Brain (organoid and tissue), 16 donors: ENCODE measurements at places on chromosomes 1 and 21. TPM values are rescaled to one million over a fixed set of nuclear protein-coding genes. Genes with fewer than 3 reads are reported as not detected.

Gene CD1E
- polyA plus RNA-seq: not detected

DNA sequence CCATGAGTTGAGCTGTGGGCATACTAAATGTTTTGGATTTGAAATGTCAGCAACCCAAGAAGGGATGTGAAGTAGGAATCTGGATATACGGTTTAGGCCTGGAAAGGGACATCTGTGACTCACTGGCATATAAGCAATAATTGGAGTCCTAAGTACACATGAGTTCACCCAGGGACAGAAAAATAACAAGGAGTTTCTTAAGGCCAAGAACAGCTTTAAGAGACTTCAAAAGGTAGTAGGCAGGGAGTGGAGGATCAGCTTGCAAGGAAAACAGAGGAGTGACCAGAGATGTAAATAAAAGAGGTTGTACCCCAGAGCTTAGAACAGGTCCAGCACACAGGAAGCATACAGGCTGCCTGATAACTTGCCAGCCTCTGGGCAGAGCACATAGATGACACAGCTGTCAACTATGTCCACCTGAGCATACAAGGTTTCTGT, 28.1 kb downstream of the TMEM50B start:
- DNase-seq: no peak

- DNase-seq: no peak
These were observed 4.2 kb downstream of the HHAT start for GRCh38 chr1:210332719-210333398.

Gene ZNF695
- 2.4 TPM for polyA plus RNA-seq

Gene ZNF670
- polyA plus RNA-seq: 3.8 TPM

GRCh38 chr21:38913120-38913892, 107.6 kb downstream of the ETS2 start:
- DNase-seq: peak; percentile 29

- DNase-seq: no peak
These were observed 1280.3 kb upstream of the B3GALT2 start for GRCh38 chr1:194466706-194467105.

DNA sequence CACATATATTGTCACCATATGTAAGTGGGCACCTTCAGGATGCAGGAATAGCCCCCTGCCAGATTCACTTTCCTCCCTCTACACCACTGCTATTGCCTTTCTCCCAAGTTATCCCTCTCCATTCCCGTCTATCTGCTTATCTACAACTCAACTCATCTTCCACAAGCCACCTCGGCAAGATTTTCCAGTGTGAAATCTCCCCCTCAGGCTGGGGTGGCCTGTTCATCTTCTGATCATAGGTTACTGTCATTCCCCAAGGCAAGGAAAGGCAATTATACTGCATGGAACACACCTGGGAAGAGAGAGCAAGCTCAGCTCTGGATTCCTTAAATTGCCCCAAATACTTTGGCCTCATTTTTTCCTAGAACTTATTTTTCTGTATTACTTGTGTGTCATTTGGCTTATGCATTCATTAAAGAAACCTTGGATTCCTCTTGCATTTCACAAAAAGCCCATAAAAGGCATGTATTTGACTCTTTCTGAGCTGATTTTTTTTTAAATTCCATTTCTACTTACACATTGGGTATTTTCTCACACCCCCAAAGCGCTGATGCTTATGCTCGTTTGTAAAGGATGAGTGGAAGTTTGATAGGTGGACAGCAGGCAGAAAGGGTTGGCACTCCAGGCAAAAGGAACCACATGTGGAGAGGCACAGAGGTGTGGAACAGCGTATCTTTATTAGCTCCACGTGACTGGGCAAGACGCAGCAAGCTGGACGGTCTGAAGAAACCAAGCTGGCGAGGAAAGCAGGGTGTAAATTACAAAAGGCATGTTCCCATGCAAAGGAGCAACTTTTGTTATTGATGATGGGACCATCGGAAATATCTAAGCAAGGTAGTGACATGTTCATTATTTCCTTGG, 169.7 kb upstream of the RAB4A start:
- DNase-seq: peak; percentile 25

- no peak for DNase-seq
These were observed 137.7 kb downstream of the LEPR start for GRCh38 chr1:65558215-65558614.

DNA sequence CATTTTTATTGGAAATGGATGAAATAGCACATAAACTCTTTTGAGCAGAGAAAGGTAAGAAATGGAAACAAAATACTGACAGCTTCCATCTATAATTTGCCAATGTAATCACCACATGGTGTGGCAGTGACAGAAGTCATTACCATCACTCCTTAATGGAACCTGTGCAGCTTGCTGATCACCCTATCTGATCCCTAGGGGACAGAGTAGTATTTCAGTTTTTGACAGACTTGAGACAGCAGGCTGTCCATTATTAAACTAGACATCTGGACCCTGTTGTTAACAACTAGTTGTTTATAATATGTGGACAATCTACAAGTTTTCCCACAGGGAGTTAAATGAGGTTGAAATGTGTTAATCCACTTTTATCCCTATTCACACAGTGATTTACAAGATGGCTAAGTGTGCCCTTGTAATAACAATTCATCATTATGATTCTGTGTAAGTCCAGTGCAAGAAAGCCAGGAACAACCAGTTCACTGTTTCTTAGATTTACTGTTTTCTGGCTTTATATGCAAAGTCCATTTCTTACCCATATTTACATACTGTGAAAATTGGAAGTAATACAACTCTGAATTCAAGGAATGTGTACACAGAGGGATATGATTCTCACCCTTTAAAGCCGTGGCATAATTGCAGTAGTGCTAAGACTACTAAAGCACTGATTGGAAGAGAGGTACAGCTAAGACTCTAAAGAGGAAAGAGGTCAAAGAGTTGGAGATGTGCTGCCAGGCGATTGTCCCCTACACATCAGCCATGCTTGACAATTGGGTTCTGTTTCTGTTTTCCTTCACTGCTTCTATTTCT, 9.1 kb downstream of the KCNT2 start:
- DNase-seq: no peak

Gene COL11A1
- polyA plus RNA-seq: 0.58 TPM

GRCh38 chr1:14615549-14616218, 17.2 kb downstream of the KAZN start:
- DNase-seq: no peak

Gene IVL
- not detected for polyA plus RNA-seq

Gene OBSCN
- 4.5 TPM for polyA plus RNA-seq

DNA sequence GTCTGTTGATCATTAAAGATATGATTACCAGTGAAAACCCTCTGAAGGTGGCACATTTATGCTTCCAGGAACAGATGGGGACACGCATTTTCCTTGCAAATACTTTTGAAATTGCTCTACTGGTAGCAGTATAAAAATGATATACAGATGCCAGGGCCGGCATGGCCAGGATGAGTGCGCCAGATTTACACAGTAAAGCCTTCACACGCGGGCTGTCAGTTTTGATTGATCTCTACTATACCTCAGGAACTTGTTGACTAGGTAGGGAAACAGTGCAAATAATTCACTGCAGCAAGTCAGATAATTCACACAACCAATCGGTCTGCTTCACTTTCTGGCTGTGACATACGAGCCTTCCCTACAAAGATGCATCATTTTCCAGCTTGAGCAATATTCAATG, 123.2 kb upstream of the BARHL2 start:
- DNase-seq: no peak

DNA sequence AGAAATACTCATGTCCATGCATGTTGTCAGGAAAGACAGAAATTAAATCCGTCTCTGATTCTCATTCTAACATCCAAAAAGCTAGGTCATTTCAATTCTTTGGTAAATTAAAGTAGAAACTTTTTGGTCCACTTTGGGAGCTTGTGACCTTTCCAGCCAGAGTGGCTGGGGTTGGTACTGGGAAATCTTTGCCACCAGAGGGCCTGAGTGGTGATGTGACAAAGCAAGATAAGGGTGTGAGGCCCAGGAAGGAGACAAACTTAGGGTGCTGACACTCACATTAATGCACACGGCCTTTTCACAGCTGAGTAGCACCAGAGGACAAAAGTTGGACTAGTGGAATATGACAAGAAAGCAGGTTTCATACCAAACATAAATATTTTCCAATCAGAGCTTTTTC, 144.3 kb downstream of the DNM3 start:
- no peak for DNase-seq

- DNase-seq: no peak
These were observed 51.7 kb downstream of the SNRPE start for GRCh38 chr1:203913073-203913521.

- DNase-seq: no peak
These were observed 79.4 kb upstream of the RUNX1 start for GRCh38 chr21:35128536-35128935.

Gene PAFAH2
- 8.7 TPM for polyA plus RNA-seq

Gene COL8A2
- polyA plus RNA-seq: 1.8 TPM

DNA sequence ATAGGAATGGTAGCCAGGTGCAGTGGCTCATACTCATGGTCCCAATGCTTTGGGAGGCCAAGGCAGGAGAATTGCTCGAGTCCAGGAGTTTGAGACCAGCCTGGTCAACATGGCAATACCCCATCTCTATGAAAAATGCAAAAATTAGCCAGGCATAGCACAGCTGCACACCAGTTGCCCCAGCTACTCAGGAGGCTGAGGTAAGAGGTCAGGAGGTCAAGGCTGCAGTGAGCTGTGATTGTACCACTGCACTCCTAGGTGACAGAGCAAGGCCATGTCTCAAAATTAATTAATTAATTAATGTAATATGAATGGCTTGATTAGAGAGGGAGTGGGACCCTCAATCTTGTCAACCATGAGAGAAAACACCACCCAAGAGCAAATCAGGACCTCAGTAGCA, 198.7 kb upstream of the DUSP10 start:
- DNase-seq: no peak

Gene SLC25A34
- 3.9 TPM for polyA plus RNA-seq
